WERI-Rb-1 (cell line): ENCODE measurements at places on chromosomes 7 and 10.

DNA sequence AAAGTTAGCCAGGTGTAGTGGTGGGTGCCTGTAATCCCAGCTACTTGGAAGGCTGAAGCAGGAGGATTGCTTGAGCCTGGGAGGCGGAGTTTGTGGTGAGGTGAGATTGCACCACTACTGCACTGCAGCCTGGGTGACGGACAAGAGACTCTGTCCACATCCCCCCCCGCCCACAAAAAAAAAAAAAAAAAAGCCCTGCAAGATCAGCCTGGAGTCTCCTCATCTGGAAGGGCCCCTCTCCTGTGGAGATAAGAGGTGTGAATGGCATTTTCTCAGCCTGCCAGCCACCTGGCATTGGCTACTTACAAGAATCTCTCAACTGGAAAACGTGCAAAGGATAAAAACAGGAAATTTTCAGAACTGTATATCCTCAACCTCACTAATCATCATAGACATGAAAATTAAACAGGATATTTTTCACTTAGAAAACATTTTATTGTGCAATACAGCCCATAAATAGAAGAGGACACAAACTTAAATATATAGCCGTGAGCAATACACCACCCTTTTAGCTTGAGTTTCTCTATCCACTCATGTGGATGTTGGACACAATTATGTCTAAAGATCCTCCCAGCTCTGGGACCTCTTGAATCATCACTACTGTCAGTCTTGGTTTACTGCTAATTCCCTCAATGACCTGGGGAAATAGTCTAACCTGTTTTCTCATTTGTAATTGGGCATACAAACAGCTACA lies 11.3 kb upstream of the TSPAN15 start:
- DNase-seq = peak; percentile 71

DNA sequence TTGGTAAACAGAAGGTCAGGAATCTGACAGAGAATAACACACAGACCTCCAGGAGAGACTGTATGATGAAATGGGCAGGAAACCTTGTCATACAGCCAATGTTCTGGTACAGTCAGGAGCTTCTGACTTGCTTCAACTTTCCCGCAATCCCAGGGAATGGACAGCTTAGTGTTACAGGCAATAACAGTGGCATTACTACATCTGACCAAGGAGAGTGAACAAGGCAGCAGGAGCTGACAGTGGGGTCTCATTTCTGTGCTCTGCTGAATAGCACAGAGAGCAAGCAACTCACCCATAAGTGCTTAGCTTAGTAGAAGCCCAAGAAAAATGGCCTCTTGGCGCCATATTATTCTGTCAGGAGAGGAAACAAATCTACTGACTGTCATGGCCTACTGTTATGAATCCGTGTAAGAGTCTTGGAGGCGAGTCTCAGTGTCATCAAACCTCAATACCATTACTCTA lies 186.2 kb upstream of the MTPN start:
- no peak for DNase-seq

DNA sequence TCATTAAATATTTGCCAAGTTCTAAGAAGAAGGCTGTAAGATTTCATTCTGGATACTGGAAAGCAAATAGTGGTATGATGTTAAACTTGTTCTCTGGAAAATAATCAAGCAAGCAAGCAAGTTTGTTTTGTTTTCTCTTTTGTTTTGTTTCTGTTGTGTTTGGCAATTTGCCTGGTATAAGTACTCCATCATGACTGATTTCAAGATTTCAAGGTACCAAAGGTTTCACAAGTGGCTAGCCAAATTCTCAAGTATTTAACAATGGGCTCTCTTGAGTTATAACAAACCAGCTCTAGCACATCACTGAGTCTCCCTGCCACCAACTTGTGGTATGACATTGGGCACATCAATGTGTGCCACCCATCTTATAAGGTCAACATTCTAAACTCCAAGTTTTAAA lies 151.7 kb upstream of the IGFBP3 start:
- no peak for DNase-seq

GRCh38 chr7:2701832-2702593 lies 14.0 kb downstream of the AMZ1 start:
- no peak for DNase-seq

DNA sequence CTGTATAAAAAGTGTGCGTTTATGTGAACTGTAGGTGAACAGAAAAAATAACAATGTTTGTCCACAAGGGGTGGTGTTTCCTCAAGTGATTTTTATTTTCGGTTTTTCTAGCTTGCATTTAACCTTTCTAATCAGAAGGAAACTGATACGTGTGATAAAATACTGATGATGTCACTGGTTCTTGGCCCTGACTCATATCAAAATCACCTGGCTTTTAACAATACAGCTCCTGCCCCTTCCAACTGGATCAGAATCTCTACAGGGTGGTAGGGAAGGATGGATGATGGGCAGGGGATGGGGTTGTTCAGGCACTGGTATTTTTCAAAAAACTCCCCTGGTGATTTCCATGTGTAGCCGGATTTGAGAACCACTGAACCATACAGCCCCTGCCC lies 10.9 kb downstream of the NPFFR1 start:
- DNase-seq = no peak

DNA sequence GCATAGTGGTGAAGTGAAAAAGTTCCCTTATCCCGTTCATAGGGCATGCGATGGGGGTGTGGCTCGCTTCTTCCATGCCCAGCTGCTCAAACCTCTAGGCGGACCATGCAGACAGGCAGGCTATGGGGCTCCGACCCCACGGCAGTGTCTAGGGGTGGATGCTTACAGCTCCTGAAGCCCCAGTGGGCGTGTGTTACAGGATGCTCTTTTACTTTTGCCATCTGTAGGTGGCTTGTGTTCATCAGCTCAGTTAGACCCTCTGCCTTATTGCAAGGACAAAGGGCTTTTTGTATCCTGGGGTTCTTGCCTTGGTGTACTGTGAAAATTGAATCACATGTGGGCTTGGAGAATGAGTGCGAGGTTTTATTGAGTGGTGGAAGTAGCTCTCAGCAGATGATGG lies at the start of gene MYL10:
MYL10 (minus strand) TSS at position 126 of the 400 bp plus-strand sequence. CDS start 178 bp downstream, outside the sequence.
- DNase-seq = no peak

DNA sequence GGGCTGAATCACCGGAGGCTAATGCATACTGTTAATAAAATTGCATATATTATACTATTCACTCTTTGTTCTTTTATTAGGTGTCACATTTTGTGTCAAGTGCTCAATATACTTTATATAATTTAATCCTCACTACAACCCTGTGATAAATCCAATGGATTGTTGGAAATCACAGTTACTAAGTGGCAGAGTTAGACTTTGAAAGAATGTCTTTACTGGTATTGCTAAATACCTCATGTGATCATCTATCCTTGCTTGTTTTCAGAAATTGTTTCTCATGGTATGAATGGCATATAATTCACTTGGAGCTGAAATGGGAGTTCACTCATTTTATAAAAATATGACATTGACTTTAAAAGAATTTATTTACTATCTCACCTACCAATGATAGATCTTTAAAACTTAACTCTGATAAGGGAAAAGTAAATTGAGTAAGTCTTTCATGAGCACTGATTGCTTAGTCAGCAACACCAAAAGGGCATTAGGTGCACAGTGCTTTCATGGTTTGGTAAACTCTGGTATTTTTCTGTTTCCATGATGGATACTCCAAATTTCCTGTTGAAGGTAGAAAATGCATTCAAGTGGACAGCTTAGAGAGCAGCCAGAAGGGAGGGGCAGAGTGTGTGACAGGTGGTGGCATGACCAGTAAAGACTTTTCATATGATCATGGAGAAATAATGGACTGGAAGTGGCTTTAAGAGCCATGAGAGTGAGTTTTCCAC lies 22.6 kb downstream of the ENKUR start:
- DNase-seq = no peak

GRCh38 chr10:128098631-128099030 lies 27.6 kb downstream of the MKI67 start:
- no peak for DNase-seq

- DNase-seq = no peak
Observed at GRCh38 chr7:1160670-1161021, 650 bp upstream of the ZFAND2A start.

- DNase-seq = no peak
Observed at GRCh38 chr7:128172151-128172550, 68.9 kb upstream of the LEP start.

GRCh38 chr7:106493041-106493731 lies 167.8 kb downstream of the CCDC71L start:
- DNase-seq = no peak

DNA sequence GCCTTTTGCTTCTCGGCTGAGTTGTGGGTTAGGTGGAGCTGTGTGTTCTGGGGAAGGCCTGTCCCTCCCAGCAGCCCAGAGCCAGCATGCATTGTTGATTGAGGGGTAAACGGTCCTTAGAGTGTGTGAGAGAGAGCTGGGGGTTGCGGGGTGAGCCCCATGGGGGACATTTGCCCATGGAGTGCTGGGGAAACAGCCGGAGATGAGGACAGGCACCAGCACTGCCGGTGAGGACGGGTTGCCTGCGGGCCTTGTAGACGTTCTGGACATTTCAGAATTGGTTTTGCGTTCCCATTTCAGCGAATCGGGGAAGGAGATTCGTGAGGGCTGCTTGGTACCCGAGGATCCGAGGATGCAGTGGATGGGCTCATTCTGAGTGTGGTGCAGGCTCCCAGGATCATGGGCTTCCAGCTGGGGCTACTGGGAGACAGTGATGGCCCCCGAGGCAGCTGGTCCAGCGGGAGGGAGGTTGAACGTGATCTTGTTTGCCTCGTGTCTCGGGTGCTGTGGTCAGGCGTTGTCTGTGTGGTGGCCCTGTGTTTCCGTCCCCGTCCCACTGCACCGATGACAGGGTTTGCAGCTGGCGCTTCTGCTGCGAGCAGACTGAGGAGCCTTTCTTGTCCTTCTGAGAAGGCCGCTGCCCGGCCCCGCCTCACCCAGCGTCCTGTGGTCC lies 113.9 kb downstream of the CYTH3 start:
- no peak for DNase-seq

GRCh38 chr7:32658034-32658433 lies 162.7 kb downstream of the AVL9 start:
- no peak for DNase-seq

- DNase-seq = no peak
Observed at GRCh38 chr7:44057849-44058758, 7.3 kb downstream of the PGAM2 start.

GRCh38 chr10:123459371-123460091 lies 206.6 kb upstream of the GPR26 start:
- no peak for DNase-seq

- no peak for DNase-seq
Observed at GRCh38 chr7:29007127-29007526, 49.0 kb upstream of the TRIL start.

GRCh38 chr7:30214651-30215137 lies 69.7 kb upstream of the ZNRF2 start:
- no peak for DNase-seq

- DNase-seq = no peak
Observed at GRCh38 chr10:21700474-21700873, 166.4 kb downstream of the MLLT10 start.

DNA sequence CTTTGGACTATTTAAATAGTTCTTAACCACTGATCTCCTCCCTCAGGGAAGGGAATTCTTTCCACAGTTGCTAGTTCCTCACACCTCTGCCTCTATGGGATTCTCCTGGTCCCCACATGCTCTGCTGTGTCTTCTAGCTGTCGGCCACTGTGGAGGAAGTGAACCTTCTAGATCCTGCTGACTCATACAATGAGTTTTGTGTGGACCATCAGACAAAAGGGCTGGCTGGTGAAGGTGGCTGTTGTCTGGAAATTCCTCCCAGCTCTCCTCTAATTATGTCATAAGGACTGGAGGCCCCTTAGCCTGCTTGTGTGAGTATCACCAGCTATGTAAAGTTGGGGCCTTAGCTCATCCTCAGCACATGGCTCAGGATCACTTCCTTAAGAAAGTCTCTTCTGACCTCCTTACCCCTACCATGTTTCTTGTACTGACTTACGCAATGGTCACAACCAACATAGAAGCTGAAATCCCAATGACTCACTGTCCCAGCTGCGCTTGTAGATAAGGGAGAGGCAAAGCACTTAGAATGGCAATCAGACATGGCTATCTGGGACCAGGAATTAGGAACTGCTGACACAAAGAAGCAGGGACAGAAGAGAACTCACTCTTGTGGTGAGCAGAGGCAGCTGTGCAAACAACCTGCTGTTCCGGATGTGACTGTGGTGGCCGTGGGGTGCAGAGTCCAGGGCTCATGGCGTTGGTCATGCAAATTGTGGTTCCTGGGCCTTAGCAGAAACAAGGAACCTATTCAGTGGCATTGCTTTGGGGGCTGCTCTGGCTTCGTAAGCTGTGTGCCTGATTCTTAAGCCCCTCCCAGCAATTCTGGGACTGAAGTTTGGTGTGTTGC lies 2.5 kb upstream of the MACC1 start:
- no peak for DNase-seq

GRCh38 chr7:94392393-94392786 lies 2.3 kb upstream of the COL1A2 start:
- DNase-seq = no peak

GRCh38 chr10:8688881-8689280 lies 634.4 kb downstream of the GATA3 start:
- no peak for DNase-seq

DNA sequence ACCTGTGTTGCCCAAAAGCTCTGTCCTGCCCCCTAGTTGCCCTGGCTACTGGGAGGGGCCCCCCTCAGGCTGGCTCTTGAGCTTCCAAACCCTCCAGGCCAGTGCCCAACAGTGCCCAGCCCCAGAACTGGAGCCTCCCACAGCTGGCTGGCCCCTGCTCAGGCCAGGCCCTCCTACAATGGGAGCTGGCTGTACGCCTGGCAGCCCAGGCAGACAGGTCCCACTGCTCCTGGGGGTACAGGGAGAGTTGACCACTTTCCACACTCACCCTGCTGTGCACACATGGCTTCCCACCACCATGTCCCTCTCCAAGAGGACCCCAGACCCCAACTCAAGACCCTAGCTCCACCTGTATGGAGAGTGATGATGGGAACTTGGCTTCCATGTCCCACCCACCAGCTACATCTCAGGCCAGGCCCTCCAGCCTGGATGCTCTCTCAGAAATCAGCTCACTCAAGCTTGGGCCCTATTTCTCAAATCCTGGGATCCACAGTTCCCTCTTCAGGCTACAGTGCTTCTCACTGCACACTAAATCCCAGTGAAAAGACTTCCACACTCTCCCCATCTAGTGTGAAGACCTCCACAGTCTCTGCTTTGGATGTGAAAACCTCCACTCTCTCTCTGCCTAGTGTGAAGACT lies 92.6 kb downstream of the OAT start:
- no peak for DNase-seq

GRCh38 chr7:48011323-48011722 lies 17.6 kb downstream of the SUN3 start:
- no peak for DNase-seq

DNA sequence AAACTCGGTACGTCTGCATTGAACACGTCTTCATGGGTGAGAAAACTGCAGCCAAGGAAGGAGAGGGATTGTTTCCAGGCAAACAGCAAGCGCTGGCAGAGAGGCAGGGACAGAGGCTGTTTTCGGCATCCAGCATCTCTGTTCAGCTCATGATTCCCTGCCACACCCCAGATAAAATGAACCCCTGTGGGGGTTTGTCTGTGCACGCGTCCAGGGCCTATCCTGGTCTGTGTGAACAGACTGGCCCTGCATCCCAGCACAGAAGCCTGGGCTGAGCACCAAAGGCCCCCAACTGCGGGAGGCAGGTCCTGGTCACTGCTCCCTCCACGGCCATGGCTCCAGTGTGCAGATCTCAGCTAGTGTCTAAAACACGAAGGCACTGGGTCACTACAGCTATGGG lies 83.3 kb upstream of the FAM20C start:
- no peak for DNase-seq
